ENCODE measurements at places on chromosomes 4 and X.

- no peak for DNase-seq
Observed at GRCh38 chrX:10011261-10011931, 44.2 kb downstream of the CLDN34 start.

- DNase-seq, result no peak
Observed at GRCh38 chrX:71992711-71993110, 82.1 kb downstream of the NHSL2 start.

GRCh38 chr4:109614015-109614414 is 54.0 kb downstream of the MCUB start:
- DNase-seq, result no peak

DNA sequence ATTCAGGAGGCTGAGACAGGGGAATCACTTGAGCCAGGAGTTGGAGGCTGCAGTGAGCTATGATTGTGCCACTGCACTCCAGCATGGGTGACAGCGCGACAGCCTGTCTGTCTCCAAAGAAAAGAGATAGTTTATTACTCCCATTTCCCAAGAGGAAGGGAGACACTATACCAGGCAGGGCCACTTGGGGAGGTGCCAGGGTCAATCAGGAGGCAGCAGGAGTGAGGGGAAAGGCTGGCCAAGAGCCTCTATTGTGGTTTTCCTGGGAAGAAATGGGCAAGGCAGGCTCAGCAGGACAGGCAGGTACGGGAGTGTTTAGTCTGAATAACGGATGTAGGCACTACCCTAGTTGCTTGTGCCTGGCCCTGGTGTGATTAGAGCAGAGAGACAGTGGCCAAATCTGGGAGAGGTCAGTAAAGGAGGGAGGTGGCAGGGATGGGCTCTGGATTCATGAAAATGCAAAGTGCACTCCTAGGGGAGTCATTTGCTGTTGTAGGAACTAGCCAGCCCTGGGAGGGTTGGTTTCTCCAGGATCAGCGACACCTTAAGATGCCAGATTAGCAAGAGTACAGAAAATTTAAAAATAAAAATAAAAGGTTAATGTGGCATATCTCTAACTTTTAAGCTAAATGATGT is 20.2 kb upstream of the CDKN2AIP start:
- DNase-seq, result no peak

DNA sequence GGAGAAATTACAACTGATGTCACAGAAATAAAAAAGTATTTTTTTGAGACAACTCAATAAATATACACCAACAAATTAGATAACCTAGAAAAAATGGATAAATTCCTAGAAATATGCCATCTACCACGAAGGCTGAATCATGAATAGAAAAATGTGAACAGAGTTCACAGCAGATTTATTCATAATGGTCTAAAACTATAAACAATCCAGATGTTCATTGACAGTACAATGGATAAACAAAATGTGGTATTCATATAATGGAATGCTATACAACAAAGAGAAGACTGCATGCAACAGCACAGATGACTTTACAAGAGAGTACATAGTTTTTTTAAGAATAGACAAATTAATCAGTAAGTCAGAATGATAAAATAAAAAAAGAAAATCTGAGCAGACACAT is 55.2 kb downstream of the CLOCK start:
- no peak for DNase-seq

DNA sequence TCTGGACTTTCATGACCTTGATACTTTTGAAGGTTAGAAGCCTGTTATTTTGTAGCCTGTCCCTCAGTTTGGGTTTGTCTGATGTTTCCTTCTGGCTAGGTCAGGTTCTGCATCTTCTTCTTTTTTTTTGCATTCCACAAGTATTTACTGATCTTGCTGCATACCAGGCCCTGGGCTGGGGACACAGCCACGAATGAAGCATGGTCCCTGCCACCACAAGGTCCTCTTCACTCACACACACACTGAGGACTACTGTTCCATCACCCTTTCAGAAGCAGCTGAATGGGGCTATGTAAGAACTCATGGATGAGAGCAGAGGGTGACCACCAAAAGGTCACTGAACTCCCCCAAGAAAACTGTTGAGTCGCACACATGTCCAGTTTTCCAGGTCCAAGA is 39.2 kb downstream of the USP11 start:
- no peak for DNase-seq

- no peak for DNase-seq
Observed at GRCh38 chr4:174058846-174059245, 224.6 kb downstream of the FBXO8 start.

DNA sequence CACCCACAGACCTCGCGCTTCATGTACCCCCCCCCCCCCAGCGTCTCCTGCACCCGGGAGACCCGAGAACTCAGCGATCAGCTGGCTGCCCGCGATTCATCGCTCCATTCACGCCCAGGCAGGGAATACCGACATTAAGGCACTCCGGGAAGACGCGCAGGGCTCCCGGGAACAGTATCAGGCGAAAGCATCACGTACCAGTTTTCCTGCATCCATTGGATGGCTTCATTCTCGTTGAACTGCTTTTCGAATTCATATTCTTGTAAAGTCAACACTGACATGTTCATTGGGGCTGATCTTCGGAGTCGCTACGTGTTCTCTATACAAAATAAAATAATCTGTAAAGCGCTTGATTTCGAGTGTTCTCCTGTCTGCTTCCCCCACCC is 373 bp downstream of the ELOVL6 start:
- no peak for DNase-seq

- DNase-seq, result no peak
Observed at GRCh38 chr4:86496094-86497080, 97.7 kb upstream of the PTPN13 start.

GRCh38 chr4:8303485-8304281 is 34.1 kb downstream of the HTRA3 start:
- DNase-seq, result peak; percentile 22

- no peak for DNase-seq
Observed at GRCh38 chr4:123930996-123931395, 534.4 kb downstream of the SPRY1 start.

GRCh38 chr4:47624031-47624441 is 139.0 kb downstream of the ATP10D start:
- no peak for DNase-seq

DNA sequence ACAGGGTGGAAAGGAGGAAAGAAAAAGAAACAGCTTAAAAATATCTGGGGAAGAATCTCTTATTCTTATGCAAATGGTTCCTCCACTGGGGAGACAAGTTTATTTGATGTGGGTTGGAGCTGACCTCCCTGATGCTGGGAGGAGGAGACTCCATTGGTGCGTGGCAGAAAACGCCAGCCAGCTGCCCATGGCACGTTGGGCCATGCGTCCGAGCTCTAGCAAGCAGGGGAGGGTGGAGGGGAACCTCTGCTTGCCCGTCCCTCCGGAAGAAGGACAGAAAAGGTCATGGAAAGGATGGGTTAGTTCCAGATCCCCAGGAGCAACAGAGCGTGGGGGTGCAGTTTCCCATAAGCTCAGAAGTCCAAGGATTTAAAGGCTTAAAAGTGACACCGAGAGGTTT is 210.4 kb downstream of the KLHL4 start:
- DNase-seq, result no peak

DNA sequence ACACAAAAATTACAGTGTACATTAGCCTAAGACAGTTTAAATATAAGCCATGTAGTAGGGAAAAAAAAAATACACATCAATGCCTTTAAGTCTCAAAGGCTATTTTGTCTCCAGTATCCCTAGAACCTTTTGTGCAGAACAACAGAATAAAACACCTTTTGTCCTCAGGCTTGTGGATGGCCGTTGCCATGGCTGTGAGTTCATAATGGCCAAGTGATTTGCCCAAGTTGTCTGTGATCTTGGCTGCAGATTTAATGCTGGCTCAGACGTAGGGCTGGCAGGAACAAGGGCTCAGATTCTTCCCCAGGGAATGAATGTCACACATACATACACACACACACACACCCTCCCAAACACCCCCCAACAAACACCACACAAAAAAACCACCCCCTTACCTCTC is 25.3 kb downstream of the GPM6B start:
- DNase-seq, result no peak

DNA sequence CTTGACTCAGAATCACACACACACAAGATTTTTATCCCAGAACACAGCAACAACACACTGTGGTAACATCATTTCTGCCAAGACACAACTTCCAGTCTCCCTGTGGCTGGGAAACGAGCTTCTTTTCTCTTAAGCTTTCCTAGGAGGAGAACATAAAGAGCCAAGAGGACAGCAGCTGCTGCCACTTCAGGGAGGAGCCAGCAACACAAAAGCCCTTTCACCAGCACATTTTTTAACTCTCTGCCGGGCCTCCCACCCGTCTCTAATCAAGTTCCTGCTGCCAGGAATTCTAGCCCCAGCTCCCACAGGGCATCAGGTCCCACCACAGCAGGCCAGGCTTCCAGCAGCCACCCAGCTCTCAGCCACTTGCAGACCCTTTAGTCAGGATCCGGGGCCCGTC is 22.4 kb downstream of the FAT1 start:
- no peak for DNase-seq

DNA sequence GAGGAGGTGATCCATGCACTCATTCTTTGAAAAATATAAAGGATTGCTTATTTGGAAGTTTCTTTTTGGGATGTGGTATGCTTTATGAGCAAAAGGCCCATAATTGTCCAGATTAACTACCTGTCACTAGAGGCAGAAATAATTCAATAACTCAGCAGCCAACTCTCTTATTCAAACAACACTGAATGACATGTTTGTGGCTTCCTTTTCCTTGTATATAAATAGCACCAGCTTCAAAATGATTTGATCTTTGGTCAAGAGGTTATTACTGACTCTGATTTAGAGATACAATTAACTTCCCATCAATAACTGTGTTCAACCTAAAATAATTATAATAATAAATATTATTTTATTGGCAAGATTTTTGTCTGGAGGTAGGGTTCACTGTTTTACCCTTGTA is 232.3 kb downstream of the AFF2 start:
- no peak for DNase-seq

DNA sequence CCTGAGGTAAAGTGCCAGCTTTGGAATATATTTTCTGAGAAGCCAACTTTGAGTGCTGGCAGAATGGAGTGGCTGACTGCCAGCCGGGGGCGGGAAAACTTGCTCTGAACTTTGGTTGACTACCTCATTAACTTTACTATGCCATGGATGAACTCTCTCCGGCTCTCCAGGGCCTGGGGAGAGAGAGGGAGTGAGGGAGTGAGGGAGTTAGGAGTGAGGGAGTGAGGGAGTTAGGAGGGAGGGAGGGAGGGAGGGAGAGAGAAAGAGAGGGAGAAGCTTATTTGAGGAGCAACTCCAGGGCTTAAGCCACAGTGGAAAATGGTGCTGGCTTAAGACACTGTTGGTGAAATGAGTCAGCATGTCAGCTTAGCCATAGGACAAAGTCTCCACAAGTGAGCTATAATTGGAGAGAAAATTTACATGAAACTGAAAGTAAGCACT is 280.9 kb upstream of the RPS6KA3 start:
- no peak for DNase-seq

- DNase-seq, result no peak
Observed at GRCh38 chr4:59044286-59044900, 1934.2 kb upstream of the IGFBP7 start.

DNA sequence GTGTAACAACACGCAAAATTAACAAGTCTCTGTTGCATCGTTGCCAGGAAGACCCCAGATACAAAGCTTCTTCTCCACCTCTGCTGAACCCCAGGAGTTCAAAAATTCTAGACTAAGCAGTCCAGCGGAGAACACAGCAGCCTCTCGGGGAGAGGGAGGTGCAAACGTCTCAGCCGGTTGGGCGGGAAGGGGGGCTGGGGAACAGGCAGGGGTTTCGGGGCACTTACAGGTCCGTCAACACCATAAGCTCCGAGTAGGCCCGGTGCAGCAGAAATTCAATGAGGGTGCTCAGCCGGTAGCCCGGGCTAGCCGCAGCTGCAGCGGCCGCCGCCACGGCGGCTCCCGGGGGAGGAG is 394 bp downstream of the MED14 start:
- no peak for DNase-seq

DNA sequence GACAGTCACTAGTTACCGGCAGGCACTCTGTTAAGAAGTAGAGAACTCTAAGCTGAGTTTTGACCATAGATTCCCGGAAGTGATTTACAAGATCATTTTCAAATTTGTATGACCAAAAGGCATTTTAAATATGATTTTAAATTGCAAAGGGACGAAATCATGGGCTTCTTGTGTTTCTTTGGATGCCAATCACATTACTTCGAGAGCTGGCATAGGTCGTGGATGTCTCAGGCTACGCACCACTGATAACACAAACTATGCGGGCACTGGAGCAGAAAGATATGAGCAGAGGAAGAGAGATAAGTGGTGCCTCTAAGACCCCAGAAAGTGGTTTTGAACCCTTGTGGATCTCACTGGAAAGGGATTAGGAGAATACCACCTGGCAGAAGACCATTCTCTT is 294.2 kb upstream of the FTHL17 start:
- DNase-seq, result no peak

DNA sequence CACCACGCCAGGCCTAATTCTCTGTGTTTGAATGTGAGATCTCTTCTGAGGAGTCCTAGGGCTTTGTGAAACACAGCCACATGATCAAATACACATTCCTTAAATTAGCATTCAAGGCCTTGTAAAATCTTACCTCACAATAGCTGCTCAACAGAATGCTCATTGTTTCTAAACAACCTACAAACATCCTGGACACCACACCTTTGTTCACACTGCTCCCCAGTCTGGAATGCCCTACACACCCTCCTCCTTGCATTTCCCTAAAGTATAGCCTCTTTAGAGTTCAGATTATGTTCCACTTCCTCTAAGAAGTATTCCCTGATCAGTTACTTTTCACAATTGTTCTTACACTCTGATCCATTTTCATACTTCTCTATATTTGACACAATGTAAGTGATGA is 110.6 kb downstream of the AGTR2 start:
- DNase-seq, result no peak

- no peak for DNase-seq
Observed at GRCh38 chrX:100717363-100717762, 14.6 kb downstream of the SYTL4 start.

GRCh38 chrX:139930916-139931645 is 1.8 kb downstream of the ATP11C start:
- DNase-seq, result no peak

- DNase-seq, result peak; percentile 81
Observed at GRCh38 chrX:41684138-41684537, 4.6 kb upstream of the GPR34 start.

DNA sequence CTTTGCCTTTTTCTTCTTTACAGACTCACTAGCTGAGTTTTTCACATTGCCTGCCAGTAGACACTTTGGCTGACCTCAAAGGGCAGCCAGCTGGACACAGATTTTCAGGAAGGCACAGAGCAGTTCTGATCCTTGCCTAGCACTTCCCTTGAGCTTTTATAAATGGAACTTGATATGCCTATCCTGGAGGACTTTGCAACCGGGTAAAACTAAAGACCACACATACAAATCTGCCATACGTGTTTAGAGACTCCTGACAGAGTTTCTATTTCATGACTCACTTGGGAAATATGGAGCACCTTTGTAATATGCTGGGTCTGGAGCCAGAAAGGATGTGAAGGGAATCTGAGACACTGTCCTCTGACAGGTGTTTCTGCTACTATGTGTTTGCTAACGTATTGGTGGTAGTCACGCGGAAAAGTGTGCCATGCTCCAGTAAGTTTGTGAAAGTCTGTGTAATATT is 56.7 kb upstream of the RASSF6 start:
- no peak for DNase-seq

DNA sequence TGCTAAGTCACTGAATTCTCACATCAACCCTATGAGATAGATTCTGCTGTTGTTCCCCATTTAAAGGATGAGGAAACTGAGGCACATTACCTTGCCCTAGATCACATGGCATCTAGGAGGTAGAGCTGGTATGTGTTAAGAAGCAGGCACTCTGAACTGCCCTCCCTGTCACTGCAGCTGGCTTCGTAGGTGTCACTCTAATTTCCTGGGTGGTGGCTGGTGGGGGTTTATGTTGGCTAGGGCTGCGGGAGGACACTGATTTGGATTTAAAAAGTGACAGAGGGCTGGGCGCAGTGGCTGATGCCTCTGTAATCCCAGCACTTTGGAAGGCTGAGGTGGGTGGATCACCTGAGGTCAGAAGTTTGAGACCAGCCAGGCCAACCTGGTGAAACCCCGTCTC is 93.0 kb downstream of the ARHGAP10 start:
- no peak for DNase-seq
